ENCODE measurements at places on chromosomes 11 and 22. TPM values are rescaled to one million over a fixed set of nuclear protein-coding genes. Genes with fewer than 3 reads are reported as not detected.

The DLG2 gene
- total RNA-seq, result 0.49 TPM

The MMP12 gene
- total RNA-seq, result not detected

The MPEG1 gene
- 0.06 TPM for total RNA-seq

The ADSL gene
- 121 TPM for total RNA-seq

The SPI1 gene
- total RNA-seq, result not detected

The ARCN1 gene
- total RNA-seq, result 71.7 TPM

Data from bladder microvascular endothelial cell (primary cell).